Nephron progenitor cell (in vitro differentiated cells): ENCODE measurements at places on chromosomes 3 and 15.
A peak's percentile ranks its signal among the peaks of the same experiment; 100 is the strongest.

GRCh38 chr3:132183811-132184210 lies 133.4 kb upstream of the ACP3 start:
- H3K36me3 ChIP-seq = no peaks in the 10 kb centered on the region
- no peak overlapping the region for H3K27ac ChIP-seq
- H3K4me3 ChIP-seq = no peak overlapping the region
- peaks cover 11% of the 10 kb centered on the region for H3K27me3 ChIP-seq

DNA sequence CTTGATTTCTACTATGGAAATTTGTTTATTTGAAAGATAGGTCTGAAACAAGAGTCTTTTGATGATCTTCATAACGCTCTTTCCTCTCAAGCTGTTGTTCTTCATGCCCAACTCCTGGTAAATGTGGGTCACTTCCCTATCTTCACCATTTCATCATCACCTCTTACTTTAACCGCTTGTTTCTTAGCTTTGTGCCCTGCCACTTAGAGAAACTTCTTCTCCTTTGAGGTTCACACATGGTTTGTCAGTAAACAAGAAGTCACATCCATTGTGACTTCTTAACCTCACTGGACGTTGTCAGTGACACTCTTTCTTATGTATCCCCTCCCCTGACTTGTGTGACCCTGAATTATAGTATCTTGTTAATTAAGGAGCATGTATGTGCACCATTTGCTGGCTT lies 16.9 kb upstream of the P2RY13 start:
- no peak for DNase-seq
- no peaks in the 10 kb centered on the region for H3K27me3 ChIP-seq
- H3K4me3 ChIP-seq = no peak overlapping the region

DNA sequence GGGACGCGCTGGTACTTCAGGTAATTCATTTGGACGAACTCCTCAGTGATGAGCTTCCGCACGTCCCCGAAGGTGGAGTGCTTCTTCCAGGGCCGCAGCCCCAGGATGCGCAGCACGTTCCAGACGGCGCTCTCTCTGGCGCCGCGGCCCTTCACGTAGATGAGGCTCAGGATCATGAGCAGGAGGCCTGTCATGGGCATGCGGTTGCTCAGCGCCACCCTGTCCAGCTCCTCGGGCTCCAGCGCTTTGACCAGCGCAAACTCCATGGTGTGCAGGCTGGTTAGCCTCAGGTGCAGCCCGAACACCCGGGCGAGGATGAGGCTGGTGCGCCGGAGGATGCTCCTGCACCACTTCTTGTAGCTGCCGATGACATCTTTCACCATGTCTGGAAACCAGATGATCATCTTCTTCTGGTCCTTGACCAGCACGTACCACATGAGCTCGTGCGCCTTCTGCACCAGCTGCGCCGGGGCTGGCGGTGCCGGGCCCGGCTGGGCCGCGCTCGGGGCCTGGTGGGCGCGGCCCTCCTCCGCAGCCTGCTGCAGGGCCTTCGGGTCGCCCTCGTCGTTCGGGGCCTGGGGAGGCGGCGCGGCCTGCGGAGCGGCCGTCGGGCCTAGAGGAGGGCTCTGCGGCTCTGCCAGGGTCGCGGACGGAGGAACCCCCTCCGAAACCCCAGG lies 501 bp downstream of the NDN start:
- H3K36me3 ChIP-seq = peaks cover 4% of the 10 kb centered on the region
- H3K4me1 ChIP-seq = peaks cover 40% of the 10 kb centered on the region
- no peak overlapping the region for H3K27ac ChIP-seq

- no peak for DNase-seq
- no peaks in the 10 kb centered on the region for H3K4me1 ChIP-seq
- no peak overlapping the region for H3K27ac ChIP-seq
- H3K4me3 ChIP-seq = no peak overlapping the region
- H3K36me3 ChIP-seq = no peaks in the 10 kb centered on the region
Observed at GRCh38 chr15:99753066-99753465, 19.8 kb upstream of the LYSMD4 start.

DNA sequence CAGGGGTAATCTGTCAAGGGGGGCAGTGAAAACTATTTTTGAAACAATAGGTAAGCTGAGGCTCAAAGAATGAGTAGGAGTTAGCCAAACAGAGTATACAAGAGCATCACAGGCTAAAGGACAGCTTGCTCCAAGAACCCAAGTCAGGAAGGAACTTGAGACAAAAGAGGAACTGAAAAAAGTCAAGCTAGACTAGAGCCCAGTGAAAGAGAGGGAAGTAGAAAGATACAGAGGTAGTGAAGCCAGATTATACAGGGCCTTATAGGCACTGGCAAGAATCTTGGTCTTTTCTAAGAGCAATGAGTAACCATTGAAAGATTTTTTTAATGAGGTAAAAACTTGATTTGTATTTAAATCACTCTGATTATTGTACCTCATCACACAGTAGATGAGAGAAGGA lies 69.9 kb downstream of the FILIP1L start:
- no peaks in the 10 kb centered on the region for H3K36me3 ChIP-seq
- peaks cover 21% of the 10 kb centered on the region for H3K4me1 ChIP-seq
- no peak for DNase-seq
- H3K4me3 ChIP-seq = no peak overlapping the region

DNA sequence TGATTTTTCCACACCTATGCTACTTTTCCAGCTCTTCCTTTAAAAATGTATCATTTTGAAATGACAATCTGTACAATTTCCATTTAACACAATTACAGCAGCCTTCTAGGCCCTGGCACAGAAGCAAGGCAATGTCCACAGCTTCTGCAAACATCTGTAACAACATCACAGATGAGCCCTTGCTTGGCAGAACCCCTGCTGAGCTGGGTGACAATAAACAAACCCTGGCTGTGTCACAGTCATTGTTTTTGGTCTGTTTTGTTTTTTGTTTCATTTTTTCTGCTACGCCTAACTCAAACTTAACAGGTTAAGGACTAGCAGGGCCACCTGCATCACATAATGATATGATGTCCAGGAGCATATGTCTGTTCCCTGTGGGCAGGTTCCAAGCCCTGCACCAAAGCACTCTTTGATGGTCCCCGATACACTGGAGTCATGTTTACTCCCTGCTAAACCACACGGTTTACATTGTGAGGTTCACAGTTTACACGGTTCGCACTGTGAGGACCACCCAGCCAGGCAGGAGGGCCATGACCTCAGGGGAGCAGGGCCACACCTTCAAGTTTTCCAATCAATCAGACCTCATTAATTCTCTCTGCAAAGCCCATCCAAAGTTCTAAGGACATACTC lies 186.8 kb upstream of the CHRNA7 start:
- H3K4me3 ChIP-seq = no peak overlapping the region
- peaks cover 15% of the 10 kb centered on the region for H3K4me1 ChIP-seq
- H3K36me3 ChIP-seq = no peaks in the 10 kb centered on the region

- H3K36me3 ChIP-seq = no peaks in the 10 kb centered on the region
- H3K27me3 ChIP-seq = peaks cover 3% of the 10 kb centered on the region
- DNase-seq = no peak
Observed at GRCh38 chr15:51198701-51199232, 104.1 kb upstream of the TNFAIP8L3 start.

- H3K36me3 ChIP-seq = peaks cover 45% of the 10 kb centered on the region
- no peak overlapping the region for H3K4me3 ChIP-seq
- no peaks in the 10 kb centered on the region for H3K27me3 ChIP-seq
- no peaks in the 10 kb centered on the region for H3K4me1 ChIP-seq
- H3K27ac ChIP-seq = no peak overlapping the region
- no peak for DNase-seq
Observed at GRCh38 chr3:45524565-45524964, 70.0 kb upstream of the LIMD1 start.

- no peaks in the 10 kb centered on the region for H3K36me3 ChIP-seq
- H3K4me1 ChIP-seq = no peaks in the 10 kb centered on the region
- H3K27me3 ChIP-seq = no peaks in the 10 kb centered on the region
- no peak overlapping the region for H3K4me3 ChIP-seq
Observed at GRCh38 chr3:105958237-105959000, 89.6 kb upstream of the CBLB start.

- no peak overlapping the region for H3K27ac ChIP-seq
- H3K4me1 ChIP-seq = peaks cover 4% of the 10 kb centered on the region
- no peak for DNase-seq
Observed at GRCh38 chr3:41574900-41575299, 375.6 kb downstream of the CTNNB1 start.

- peaks cover 61% of the 10 kb centered on the region for H3K4me1 ChIP-seq
- peaks cover 20% of the 10 kb centered on the region for H3K27me3 ChIP-seq
- DNase-seq = peak; percentile 62
- H3K4me3 ChIP-seq = peak overlapping the region; percentile 49
Observed at GRCh38 chr15:70071799-70072198, 25.9 kb downstream of the TLE3 start.

DNA sequence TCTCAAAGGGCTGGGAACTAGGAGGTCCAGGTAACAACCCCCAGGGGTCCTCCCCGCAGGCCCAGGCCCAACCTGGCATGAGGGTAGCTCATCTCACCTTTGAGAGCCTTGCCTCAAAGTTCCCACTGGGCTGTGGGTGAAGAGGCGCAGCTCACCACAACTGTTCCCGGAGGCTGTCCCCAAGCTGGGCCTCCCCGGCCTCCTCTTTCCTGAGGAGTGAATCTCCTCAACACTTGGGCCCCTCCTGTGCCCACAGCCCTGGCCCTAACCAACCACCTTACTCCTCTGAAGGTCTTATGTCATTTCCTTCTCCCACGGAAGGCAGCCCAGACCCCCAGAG lies 27.5 kb upstream of the CORO2B start:
- peaks cover 23% of the 10 kb centered on the region for H3K4me1 ChIP-seq
- no peaks in the 10 kb centered on the region for H3K36me3 ChIP-seq
- DNase-seq = no peak
- H3K4me3 ChIP-seq = no peak overlapping the region
- H3K27ac ChIP-seq = no peak overlapping the region

DNA sequence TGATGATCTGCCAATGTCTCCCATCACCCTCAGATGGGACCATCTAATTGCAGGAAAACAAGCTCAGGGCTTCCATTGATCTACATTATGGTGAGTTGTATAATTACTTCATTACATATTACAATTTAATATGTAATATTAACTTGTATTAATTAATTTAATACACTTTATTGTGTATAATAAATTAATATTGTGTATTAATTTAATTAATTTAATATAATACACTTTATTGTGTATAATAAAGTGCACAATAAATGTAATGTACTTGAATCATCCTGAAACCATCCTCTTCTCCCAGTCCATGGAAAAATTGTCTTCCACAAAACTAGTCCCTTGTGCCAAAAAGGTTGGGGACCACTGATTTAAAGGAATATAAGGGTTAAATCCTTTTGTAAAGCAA lies 123.4 kb downstream of the FBN1 start:
- peaks cover 34% of the 10 kb centered on the region for H3K36me3 ChIP-seq
- DNase-seq = no peak
- no peak overlapping the region for H3K4me3 ChIP-seq
- H3K4me1 ChIP-seq = peaks cover 4% of the 10 kb centered on the region
- H3K27me3 ChIP-seq = peaks cover 3% of the 10 kb centered on the region
- H3K27ac ChIP-seq = no peak overlapping the region

- H3K36me3 ChIP-seq = no peaks in the 10 kb centered on the region
- no peak for DNase-seq
- no peak overlapping the region for H3K27ac ChIP-seq
- no peaks in the 10 kb centered on the region for H3K27me3 ChIP-seq
Observed at GRCh38 chr15:95457520-95457919, 873.0 kb upstream of the NR2F2 start.
